ENCODE measurements at places on chromosomes 3 and 15.

GRCh38 chr15:65738649-65739048 lies 53.4 kb downstream of the DENND4A start:
- peak; percentile 8 for DNase-seq

- no peak for DNase-seq
Measured at GRCh38 chr3:119601154-119601553, 3.5 kb downstream of the PLA1A start.

DNA sequence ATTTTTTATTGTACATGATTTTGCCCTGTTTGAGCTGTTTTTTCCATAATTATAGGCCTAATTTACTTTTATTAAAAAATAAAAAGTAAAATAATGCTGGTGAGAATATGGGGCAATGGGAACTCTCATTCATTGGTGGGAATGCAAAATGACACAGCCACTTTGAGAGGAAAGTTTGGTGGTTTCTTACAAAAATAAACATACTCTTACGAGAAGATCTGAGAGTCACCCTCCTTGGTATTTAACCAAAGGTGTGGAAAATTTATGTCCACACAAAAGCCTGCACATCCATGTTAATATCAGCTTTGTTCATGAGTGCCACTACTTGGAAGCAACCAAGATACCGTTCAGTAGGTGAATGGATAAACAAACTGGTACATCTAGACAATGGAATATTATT lies 9.8 kb downstream of the MUC13 start:
- DNase-seq = peak; percentile 39

DNA sequence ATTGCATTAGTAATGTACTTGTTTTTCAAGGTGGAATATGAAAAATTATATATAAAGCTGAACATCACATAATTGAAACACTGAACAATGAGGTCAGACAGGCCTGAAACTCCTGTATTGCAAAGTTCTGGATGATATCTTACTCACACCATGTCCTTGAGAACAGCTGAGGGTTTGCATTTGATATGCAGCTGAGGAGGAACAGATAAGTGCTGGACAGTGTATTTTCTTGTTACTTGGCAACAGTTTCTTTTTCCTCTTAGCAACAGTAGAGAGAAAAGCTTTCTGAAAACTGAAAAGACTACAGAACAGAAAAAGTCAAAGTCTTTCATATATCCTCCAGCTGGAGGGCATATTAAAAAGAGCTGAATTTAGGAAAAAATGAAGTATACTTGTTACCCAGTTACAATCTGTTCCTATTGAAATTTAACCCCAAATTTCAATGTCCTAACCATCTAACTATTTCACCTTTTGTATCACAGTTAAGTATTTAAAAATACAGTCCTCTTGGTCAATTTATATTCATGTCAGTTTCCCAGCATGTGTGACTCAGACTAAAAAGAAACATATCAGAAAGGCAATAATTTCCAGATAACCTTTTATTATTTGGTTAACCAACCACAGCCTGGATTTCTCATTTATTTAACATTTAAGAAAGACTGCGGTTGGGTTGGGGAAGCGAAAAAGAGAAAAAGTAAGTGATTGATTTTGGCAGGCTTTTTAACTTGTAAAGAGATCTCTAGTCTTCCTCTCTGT lies 733.0 kb upstream of the DPPA4 start:
- DNase-seq = peak; percentile 2

GRCh38 chr3:16430717-16431630 lies 82.5 kb downstream of the RFTN1 start:
- DNase-seq = no peak

GRCh38 chr3:122681974-122682409 lies 1.4 kb downstream of the PARP14 start:
- DNase-seq = peak; percentile 21

DNA sequence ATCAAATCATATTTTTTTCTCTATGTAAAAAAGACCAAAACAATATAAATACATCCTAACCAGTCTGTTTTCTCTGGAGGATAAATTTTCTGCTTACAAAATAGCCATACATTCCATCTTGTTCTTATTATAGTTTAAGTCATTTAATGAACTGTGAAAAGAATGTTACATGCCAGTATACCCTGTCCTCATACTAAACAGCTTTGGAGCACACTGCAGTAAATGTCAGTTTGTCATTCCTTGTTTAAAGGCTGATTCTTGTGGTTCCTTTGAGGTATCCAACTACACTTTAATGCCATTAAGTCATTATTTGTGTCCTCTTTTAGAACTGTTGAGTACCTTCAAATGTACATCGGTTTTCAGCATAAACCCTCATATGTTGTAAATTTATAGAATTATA lies 52.7 kb upstream of the DCBLD2 start:
- no peak for DNase-seq

DNA sequence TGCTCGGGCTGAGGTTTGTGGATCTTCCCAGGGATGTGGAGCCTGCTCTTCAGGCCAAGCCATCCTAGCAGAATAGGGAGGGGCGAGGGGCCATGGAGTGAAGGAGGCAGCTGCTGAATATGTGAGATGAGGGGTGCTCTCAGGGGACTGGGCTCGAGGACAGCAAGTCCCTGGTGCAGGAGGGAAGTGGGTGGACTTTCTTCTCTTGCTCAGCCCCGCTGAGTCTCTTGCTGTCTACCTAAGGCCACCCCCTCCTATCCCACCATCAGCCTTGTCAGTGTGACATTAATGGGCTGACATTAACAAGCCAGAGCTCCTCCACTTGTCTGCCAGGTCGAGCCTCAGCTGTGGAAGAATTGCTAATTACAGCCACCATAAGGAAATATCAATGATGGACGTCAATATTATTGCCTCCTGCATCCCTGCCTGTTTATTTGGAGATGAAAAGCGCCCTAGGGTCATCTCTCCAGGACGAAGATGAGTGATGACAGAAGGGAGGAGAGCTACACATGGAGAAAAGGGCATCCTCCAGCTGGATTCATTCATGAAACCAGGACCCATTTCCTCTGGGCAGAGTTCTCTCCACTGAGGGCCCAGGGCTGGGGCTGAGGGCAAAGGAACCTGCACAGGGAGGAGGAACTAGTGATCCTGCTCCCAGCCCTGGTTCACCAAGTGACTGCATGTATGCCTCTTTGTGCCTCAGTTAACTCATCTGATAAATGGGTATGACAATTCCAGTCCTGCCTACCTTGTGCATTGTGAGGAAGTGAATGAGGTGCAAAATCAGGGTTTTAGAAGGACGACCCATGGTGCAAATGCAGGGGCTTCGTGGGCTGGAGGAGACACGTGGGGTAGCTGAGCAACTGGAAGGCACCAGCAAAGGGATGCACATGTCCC lies 34.9 kb upstream of the LINGO1 start:
- DNase-seq = no peak

DNA sequence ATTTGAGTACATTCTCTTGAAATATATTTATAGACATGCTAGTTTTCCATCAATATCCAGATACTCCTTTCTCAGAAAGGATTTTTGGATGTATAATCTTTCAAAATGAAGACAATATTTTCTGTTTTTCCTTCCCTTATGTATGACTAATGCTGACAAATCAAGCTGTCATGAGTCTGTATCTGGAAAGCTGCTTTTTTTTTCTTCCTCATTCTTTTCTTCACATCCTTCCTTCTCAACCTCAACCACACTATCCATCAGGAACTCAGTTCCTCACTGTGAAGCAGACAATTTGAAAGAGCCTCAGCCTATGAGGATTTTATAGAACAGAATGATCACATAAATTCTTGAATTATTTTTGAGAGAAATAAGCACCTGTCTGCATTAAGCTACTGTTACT lies 335.9 kb upstream of the EPHA6 start:
- no peak for DNase-seq

GRCh38 chr3:4751502-4752101 lies 227.6 kb upstream of the BHLHE40 start:
- peak; percentile 57 for DNase-seq

DNA sequence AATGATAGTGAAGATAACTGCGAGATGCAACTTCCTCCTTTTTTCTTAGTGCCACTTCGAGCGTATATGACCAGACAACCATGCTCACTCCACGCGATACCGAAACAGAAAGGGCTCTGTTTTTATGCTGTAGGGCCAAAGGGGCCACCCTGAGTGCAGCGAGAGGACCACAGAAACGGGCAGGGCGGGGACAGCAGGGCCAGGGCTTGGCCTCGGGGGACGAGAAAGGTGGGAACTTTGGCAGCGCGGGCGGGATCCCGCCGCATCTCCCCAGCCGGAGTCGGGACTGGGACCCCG lies 483 bp downstream of the VPS13C start:
- DNase-seq = peak; percentile 72

All from ELR (cell line).